ENCODE measurements at places on chromosomes 12 and 14.

DNA sequence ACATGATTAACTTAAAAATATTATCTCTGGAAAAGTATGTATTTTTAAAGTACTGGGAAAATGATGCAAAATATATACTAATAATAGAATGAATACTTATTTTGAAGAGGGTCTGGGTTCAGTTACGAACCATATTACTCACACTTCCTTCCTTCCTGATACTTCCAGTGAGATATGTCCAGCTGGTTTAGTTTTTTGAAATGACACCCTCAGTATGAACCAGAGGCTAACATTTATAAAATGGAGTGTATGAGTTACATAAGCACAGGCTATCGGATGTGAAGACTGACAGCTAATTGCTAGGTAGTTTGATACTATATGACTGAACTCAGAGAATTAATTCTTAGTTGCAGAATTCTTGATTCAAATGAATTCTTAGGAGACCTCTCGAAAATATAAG, 122.9 kb downstream of the OTOGL start:
- peak; percentile 53 for DNase-seq

DNA sequence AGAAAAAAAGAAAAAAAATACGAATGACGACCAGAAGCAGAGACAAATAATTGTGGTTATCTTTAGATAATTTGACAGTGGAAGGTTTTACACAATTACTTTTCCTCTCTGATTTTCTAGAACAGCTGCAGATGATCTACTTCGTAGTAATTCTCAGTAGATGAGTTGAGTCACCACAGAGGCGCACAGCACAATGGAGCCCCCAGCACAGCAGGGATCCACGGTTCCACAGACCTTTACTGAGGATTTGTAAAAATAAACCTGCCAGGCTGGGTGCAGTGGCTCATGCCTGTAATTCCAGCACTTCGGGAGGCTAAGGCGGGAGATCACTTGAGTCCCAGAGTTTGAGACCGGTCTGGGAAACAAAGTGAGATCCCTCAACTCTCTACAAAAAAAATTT, 29.3 kb downstream of the AMN start:
- DNase-seq: no peak

DNA sequence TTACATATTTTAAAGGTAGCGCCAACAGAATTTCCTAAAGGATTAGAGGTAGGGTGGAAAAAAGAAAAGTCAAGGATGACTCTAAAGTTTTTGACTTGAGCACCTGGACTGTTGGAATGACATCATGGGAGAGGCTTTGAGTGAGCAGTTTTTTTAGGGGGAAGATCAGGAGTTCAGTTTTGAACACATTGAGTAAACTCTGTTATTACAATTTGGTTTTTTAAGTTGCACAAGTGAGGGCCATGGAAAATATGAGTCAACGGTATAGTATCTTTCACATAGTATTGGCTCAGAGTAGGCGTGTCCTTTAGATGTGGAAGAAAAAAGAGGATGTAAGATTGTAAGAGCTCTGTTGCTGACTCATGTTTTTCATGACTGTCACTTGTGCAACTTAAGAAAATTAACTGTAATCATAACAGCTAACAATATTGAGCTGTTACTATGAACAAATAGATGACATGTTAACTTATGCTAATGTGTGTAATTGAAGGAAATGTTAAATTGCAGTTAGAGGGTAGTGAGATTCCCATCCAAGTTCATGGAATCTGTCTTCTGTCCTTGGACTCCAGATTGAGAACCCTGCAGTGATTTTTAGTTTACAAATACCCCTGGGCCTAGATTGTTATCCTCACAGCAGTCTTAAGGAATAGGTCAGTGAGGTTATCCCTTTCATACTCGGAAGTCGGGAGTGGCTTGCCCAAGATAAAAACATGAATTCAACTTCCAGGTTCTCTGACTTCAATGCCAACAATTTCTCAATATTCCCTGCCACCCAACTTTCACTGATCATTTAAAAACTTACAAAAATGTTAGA, 48.2 kb upstream of the ATP2B1 start:
- peak; percentile 99 for DNase-seq

DNA sequence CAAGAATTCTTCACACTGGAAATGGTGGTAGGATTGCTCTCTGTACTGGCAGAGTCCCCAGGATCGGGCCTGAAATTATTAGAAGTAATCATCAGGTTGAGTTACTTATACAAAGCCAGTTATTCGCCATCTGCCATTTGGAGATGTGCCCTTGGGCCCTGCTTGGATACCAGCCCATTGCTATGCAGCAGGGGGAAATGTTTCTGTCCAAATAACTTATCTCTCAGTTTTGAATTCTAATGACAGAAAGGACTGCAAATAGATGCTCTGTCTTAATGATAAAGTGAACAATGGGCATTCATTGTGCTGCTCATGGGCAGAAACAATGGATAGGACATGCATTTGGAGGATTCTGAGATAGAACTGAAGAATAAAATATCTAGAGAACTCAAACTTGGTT, 139.1 kb upstream of the PELI2 start:
- no peak for DNase-seq
